Epithelial cell of proximal tubule (primary cell): ENCODE measurements at places on chromosomes 7 and 10.

DNA sequence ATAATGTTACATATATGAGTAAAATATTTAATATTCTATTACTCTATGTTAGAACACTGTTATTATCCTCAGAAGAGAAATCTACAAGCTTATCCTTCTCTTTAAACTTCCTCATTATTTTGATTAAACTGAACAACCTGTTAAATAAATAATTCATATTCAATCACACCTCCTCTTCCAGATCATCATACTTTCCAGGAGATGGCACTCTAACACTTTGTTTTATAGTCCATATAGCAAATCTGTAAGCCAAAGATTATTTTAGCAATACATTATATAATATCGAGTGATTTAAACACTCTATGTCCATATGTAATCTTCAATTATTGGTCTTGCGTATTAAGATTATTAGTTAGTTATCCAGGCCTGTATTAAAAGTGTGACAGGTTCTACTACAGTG, 694.1 kb downstream of the ANKRD7 start:
- peak; percentile 6 for DNase-seq

DNA sequence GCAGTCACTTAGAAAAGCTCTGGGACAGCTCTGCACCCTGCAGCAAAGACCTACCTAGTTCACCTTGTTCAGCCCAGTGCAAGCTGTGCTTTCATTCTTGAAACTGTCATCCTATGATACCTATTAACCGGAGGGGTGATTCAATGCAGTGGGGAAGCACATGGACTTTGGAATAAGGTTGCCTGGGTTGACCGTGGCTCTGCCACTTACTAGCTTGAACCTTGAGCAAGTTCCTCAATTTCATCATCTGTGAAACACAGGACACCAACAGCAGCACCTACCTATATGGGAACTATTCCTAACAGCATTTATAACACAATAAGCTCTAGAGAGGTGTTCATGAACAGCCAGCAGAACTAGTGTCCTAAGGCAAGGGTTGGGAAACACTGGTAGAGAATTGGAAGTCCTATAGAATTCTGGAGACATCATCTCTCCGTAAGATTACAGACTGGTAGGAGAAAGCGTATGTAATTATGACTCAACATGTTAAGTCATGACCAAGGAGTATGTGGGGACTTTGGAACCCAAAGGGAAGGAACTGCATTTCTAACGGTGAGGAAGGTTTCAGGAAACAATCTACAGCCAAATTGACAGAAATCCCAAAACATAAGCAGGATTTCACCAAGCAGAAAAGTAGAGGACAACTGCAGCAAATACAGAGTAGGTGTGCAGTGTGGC, 270.0 kb downstream of the USP6NL start:
- DNase-seq = no peak

DNA sequence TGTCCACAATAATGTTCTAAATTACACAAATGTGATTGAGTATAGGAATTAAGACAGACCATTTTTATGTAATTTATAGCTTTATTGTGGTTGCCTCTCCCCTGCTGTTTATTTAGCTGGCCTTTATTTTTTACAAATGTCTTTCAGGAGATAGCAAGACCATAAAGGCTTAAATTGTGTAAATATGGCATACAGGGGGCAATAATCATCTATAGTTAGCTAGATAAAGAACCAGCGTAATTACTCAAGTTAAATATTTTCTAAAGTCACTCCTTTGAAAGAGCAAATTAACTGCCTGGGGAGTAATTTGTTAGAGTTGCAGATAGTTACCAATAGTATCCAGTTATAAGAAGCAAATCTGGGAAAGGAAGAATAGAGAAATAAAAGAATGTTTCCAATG, at the start of gene MALRD1:
Gene MALRD1 (plus strand): TSS at position 313 of the 400 bp plus-strand sequence. CDS start 138 bp downstream, outside the sequence.
- DNase-seq = no peak

GRCh38 chr7:106450716-106451115, 165.9 kb upstream of the NAMPT start:
- no peak for DNase-seq

DNA sequence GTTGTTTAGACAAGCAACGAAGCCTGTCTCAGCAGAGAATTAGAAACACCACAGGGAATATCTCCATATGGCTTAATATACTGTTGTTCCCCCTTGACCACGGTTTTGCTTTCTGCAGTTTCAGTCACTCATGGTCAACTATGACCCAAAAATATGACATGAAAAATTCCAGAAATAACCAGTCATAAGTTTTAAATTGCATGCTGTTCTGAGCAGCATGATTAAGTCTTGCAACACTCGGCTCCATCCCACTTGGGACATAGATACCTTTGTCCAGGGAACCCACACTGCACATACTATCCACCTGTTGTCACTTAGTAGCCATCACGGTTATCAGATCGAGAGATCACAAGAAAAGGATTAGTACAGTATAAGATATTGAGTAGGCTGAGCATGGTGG, 60.7 kb upstream of the FOXK1 start:
- DNase-seq = no peak

DNA sequence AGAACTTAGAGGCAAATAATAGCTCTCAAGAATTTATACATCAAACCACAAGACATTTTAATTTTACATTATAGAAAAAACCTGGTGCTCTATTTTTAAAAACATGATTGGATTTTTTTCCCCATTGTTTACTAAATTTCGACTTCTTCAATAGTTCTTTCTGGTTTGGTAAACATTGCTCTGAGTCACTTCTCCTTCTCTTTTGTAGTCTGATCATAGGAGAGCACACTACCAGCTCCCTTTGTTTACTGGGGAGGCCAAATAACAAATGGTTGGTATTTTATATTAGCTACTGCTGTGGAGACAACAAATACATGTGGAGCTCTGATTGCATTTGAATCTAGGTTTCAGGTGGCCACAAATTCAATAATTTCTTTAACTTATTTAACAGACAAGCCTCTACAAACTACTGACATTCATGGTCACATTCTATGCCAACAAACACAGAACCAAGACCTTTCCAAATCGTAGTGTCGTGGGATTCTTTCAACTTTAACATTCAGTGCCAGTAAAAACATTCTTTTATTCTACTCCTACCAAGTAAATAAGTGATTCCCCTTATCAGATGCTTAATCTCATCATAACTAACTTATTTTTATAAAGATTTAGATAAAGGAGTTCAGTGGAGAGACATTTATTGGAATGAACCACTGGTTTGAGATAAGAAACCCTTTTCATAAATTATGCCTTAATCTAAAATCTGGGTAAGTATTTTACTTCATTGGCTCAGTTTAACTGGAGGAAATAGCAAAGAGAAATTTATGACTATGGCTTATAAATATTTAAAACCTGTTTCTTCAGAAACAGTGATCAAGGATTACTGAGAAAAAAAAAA, 17.7 kb upstream of the FXYD4 start:
- DNase-seq = no peak

GRCh38 chr7:1367501-1368183, 91.6 kb downstream of the MICALL2 start:
- no peak for DNase-seq

DNA sequence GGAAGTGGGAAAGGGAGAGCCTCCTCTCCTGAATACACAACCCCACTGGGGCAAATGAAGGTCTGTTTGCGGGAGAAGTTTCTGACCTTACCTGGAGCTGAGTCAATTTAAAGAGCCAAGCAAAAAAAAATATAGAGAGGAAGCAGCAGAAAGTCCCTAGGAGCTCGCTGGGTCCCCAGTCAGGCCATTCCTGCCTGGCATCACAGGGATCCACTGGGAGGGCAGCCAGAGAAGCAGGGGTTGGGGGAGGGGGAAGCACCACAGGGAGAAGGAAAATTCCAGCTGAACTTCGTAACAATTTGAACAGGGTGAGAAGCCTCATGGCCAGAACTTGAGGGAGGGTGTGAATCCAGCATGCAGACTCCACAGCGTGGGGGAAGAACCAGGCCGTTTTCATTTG, 298.7 kb downstream of the LRRTM3 start:
- no peak for DNase-seq

- no peak for DNase-seq
These were observed 173.6 kb upstream of the PRKCQ start for GRCh38 chr10:6753644-6754043.

- no peak for DNase-seq
These were observed 874 bp downstream of the BAIAP2L1 start for GRCh38 chr7:98399890-98400541.

DNA sequence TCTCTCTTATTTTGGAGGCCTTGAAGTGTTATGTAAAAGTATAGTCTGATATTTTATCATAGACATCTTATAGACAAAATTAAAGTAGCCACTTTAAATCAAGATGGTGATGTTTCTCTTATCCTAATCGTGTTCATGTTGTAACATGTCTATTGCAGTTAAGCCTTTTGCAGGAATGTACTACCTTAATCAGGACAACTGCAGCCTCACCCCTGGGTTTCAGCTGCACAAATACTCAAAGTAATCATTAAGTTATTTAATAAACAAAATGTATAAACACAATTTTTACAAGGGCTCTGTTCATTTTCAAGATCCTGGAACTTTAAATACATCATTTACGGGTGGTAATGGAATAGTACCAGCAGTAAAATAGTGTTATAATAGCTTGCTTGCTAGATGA, 14.4 kb upstream of the KIF5B start:
- DNase-seq = no peak

DNA sequence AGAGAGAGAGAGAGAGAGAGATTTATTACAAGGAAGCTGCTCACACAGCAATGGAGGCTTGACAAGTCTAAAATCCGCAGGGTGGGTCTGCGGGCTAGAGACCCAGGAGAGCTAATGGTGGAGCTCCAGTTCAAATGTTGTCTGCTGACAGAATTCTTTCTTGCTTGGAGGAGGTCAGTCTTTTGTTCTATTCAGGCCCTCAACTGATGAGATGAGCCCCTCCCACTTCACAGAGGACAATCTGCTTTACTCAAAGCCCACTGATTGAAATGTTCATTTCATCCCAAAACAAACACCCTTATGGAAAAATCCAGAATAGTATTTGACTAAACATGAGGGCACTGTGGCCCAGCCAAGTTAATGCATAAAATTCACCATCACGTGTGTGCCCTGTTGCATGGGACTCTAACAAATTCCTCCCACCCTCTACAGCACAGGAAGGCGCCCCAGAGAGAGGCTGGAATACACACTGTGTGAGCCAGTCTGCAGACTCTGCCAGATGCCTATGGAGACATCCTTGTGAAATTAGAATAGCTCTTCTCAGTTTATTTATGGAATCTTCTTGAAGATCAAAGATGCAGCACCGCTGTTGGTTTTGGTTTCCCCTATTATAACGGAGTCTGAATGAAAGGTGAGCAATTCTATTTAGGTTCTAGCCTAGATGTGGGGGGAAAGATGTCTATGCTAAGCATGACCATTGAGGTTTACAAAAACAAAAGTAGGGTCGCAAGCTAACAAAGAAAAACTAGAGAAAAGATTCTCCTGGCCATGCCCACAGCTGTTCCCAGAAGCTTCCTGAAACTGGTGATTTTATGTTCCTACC, 123.0 kb upstream of the SFMBT2 start:
- DNase-seq = no peak

DNA sequence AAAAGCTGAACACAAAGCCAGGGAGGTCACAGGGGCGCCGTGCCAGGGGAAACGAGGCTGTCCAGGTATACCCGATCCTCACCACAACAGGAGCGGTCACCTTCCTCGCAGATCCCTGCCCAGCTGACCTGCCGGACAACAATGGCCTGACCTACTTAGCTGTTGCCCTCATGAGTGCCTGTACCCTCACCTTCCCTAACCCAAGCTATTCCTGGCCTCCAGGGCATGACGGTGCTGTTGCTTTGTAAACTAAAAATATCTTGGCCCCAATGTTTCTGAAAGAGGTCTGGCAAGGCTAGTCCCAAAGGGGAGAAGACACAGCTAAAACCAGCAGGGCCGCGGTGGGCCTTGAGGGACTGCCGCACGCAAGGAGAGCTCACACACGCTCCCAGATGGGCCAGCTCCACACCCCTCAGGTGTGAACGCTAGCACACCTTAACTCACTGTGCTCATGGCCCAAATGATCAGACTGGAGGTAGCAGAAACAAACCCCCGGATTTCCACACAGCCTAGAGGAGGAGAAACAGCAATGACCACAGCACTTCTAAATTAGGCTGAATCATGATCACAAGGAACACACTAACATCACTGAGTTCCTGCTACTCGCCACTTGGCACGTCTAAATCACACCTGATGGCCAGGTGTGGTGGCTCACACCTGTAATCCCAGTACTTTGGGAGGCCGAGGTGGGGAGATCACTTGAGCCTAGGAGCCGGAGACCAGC, 66.3 kb upstream of the CYTH3 start:
- no peak for DNase-seq

GRCh38 chr10:84395581-84395980, 67.2 kb downstream of the CCSER2 start:
- DNase-seq = no peak

GRCh38 chr10:42988069-42988468, 88.8 kb upstream of the RET start:
- no peak for DNase-seq

- DNase-seq = no peak
These were observed 15.3 kb upstream of the KCNIP2 start for GRCh38 chr10:101858723-101859500.

DNA sequence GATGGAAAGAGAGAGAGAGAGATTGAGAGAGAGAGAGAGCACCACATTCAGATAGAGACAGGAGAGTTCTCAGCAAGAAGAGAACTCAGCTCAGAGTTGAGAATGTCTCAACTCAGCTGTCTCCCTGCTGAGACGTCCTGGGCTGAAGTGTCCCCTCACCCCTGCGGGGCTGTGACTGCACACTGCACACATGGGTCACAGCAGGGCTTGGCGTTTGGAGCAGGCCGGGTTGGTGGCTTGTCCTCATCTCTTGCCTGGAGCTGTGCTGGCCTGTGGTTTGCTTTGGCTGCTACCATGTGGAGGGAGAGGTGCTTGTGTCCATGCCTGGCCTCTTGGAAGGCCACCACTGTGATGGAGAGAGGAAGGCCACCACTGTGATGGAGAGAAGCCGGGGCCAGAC, 167.9 kb downstream of the RNF216 start:
- no peak for DNase-seq

DNA sequence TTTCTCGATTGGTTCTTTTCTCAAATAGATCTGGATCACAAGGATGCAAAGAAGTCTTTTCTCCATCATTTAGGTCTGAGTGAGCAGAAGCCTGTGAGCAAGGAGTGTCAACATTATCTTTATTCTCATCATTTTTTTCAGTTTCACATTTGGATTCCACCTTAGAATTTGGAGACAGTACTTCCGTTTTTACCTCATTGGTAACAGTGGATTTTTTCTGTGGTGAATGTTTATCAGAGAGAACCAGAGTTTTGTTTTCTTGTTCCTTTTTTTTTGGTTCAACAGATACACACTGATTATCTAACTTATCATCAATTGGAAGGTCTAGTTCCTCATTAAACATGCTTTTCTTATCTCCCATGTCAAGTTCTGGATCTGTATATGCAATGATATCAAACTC, 151.3 kb downstream of the GALNT11 start:
- no peak for DNase-seq

DNA sequence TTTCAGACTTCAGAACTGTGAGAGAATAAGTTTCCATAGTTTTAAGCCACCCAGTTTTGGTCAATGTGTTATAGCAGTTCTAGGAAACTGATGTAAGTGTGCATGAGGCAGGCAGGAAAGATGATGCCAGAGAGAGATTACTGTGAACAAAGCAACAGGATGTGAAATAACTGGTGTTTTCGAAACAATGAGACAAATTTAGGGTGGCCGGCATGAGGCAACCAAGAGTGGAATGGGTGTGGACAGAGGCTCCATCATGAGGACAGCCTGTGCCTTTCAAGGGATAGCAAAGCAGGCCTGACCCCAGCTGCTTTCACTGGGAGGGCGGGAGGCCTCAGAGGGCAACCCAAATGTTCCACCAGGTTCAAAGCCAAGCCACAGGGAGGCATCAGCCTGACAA, 67.3 kb upstream of the UCN3 start:
- DNase-seq = no peak
